ENCODE measurements at places on chromosomes 2 and 18.

DNA sequence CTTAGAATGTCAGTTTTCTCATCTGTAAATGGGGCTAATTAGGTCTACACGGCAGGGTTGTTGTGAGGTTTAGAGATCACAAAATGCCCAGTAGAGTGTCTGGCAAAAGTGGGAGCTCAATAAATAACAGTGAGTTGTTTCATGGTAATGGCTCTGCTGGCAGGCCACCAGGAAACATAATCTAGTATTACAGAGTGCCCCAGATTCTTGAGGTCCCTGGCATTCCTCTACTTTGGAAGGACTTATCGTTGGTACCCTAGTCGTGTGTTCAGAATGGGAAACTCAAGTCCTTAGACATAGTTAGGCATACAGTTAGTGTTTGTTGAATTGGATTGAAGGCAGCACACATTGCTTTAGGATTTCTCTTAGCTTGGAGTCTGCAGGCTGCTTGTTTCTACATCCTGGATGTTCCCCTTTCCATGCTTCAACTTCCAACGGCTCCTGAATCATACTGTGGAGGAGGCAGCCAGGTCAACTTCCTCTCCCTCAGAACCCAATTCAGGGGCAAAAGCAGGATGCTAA, 161.5 kb upstream of the FOSL2 start:
- no peak for DNase-seq

- DNase-seq, result no peak
Observed at GRCh38 chr2:202069170-202070067, 3.6 kb upstream of the KIAA2012 start.

DNA sequence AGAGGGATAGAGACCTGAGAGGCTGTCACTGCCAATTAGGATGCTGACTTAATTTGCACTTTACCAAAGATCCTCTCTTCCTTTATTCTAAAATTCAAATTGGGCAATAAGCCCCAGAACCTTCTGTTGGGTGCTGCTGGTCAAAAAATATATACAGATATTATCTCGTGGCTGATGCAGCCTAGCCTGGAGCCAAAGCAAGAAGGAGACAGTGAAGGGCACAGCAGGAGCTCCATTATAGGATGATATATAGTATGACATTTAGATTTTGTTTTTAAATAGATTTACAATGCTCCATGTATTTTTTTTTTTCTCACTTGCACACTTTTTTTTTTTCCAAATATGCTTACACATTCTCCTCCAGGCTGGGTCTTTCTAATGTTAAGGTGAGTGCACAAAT, 579.3 kb downstream of the PIK3C3 start:
- no peak for DNase-seq

- DNase-seq, result no peak
Observed at GRCh38 chr2:49770919-49771318, 616.6 kb upstream of the FSHR start.

GRCh38 chr18:25147877-25148488, 204.0 kb downstream of the ZNF521 start:
- DNase-seq, result no peak

DNA sequence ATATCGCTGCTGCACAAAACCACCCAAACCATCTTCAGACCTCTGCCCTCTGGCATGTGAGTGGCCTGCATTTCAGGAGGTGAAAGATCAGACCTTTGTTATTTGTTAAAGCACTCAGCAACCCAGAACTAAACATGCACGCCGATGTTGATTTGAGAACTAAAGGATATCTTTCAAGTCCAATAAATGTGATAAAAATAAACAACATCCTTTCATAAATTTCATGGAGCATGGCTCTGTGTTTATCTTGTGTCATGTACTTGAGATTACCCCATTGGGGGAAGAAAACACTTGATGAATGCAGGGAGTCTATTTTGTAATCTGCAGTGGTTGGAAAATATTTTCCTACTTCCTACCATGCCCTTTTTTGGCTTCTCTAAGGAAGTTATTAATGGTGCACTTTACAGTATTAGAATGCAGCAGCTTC, 70.8 kb upstream of the GATA6 start:
- no peak for DNase-seq

GRCh38 chr2:128069769-128070168, 21.2 kb upstream of the UGGT1 start:
- DNase-seq, result no peak

- DNase-seq, result no peak
Observed at GRCh38 chr2:43484323-43484930, 111.4 kb downstream of the THADA start.

DNA sequence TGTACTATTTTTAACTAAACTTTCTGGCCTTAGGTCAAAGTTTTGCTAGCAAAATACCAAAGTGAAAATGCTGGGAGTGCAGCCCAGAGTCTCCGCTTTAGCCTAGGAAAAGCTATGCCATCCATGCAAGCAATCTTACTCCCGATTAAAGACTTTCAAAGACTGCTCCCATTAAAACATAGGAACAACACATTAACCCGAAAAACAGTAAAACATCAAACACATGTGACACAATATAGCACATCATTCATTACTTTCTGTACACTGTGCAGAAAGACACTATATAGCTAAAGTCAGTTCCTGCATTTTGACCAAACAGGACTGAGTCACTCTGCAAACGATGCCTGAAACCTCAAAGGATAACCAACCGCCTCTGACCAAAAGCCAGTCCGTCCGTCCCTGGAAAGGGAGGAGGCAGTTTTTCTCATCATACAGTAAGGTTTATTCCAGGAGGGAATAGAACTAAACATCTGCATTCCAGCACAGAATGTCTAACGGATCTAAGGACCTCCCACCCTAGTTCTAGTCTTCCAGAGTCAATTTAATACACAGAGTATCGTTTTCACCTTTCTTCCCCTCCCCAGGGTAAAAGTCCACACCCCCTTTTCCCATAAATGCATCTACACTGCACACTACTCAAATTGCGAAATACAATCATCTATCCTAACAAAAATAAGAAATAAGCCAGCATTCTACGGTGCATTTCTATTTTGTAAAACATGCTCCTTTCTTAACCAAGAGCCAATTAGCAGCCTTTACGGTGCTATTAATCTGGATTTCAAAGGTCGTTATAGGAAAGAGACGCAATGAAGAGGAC, 1.7 kb downstream of the ROCK2 start:
- no peak for DNase-seq

GRCh38 chr2:173119944-173120343, 44.3 kb downstream of the MAP3K20 start:
- DNase-seq, result no peak

GRCh38 chr18:23539911-23540525, 36.7 kb downstream of the RMC1 start:
- no peak for DNase-seq

- no peak for DNase-seq
Observed at GRCh38 chr2:73907840-73908452, 15.1 kb downstream of the ACTG2 start.

All from activated CD4-positive, CD25-positive, alpha-beta regulatory T cell treated with anti-CD3 and anti-CD28 coated beads, Interleukin-2, amount 50 U/mL, for 72 hours (primary cell).